ENCODE measurements at places on chromosomes 3 and 15.

GRCh38 chr15:66999046-66999968, 66.1 kb upstream of the SMAD3 start:
- no peak for DNase-seq

DNA sequence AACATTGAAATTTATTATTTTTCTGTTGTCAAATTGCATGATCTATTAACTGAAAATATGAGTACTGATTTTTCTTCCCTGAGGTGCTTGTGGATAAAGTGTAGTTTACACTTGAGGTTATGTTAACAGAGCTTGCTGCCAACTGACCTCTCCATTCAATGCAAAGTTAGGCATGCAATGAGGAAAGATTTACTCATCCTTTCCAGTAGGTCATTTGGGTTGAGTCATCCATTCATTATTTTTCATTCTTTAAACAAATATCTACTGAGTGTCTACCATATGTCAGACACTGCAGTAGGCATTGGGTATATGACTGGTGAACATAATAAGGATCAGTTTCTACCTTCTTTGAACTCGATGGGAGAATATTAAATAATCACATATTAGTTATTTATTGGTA, 604.1 kb downstream of the EDEM1 start:
- DNase-seq = no peak

- no peak for DNase-seq
Measured at GRCh38 chr3:61600195-61600594, 38.8 kb downstream of the PTPRG start.

DNA sequence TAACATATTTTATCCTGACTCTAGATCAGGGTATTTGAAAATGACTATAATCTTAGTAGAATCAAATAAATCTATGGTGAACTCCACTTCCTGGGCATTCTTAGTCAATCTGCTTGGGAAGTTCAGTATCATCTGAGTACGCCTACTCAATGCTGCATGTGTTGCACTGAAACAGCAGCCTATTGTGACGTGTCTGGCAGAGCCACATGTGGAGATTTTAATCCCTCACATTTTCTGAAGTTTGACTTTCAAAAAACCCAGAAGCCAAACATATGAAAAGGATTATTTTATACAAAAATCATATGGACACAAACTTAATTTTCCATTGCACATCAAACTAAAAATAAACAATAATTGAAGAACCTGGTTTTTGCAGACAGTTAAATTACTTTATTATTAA, 798.3 kb downstream of the ROBO1 start:
- no peak for DNase-seq

- DNase-seq = no peak
Measured at GRCh38 chr3:47762233-47762632, 19.5 kb downstream of the SMARCC1 start.

- DNase-seq = no peak
Measured at GRCh38 chr15:67092752-67093503, 27.5 kb downstream of the SMAD3 start.

GRCh38 chr3:182808041-182808770, 14.9 kb downstream of the ATP11B start:
- no peak for DNase-seq

GRCh38 chr3:47712398-47712797, 69.3 kb downstream of the SMARCC1 start:
- no peak for DNase-seq

DNA sequence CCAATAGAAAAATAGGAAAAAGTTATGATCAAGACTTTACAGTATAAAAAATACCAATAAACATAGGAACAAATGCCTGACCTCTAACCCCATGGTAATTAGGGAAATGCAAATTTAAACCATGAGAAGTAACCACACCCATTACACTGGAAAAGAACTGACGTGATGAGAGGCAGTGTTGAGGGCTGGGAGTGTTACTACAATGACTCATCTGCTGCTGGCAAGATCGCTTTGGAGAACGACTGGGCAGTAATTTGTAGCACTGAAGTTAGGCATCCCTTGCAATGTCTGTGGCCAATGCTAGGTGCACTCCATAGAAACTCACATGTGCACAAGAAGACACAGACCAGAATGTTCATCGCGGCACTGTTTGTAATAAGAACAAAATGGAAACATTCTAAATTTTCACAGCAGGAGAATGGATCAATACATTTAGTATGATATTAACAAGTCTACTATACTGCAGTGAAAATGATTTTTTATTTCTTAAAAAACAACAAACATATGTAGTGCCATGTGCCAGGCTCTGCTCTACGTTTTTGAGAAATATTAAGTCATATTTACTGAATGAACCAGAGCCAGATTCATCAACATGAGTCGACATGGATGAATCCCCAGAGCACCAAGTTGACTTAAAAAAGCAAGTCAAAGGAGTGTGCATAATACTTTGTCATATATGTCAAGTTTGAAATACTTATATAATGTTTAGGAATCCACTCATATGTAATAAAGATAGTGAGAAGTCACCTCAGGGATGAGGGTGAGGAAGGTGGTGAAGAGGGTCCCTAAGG, 37.6 kb upstream of the EPHB3 start:
- no peak for DNase-seq

- no peak for DNase-seq
Measured at GRCh38 chr3:182908471-182908870, 71.9 kb downstream of the DCUN1D1 start.

DNA sequence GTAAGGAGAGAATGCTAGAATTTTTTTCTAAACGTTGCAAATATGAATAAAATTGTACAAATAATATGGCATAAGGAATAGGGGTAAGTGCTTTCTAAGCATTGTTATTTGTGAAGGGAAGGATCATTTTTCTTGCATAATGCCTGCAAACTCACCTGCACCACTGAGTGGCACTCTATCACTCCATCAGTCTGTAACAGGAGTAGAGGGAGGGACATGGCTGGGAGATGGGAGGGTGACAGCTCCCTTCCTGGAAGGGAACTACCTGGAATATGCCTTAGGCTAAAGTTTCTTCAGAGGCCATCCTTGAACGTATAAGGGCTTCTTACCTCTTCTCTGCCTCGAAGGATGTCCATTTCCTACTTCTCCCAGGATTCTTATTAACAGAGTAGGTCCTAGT, 3.0 kb downstream of the NAALADL2 start:
- DNase-seq = no peak

DNA sequence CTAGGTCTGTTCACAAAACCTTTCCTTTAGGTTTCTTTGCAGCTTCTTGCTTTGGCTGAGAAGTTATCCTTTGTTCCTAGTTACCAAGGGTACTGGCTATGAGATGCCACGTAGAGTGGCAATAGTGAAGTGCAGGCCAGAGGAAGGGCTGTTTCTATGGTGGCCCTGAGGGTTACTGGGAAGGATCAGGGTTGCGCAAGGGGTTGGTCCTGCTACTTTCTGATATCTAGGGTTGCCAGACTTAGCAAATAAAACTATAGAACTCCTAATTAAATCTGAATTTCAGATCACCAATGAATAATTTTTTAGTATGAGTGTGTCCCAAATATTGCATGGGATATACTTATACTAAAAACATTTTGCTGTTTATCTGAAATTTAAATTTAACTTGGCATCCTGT, 317.6 kb upstream of the CTDSPL start:
- DNase-seq = no peak

- DNase-seq = no peak
Measured at GRCh38 chr3:179967622-179968021, 69.1 kb downstream of the PEX5L start.

GRCh38 chr3:78804251-78805037, 963.4 kb downstream of the ROBO1 start:
- DNase-seq = no peak

- DNase-seq = no peak
Measured at GRCh38 chr15:61047783-61048182, 181.3 kb downstream of the RORA start.

GRCh38 chr3:181541414-181541813, 170.3 kb upstream of the SOX2 start:
- DNase-seq = no peak

DNA sequence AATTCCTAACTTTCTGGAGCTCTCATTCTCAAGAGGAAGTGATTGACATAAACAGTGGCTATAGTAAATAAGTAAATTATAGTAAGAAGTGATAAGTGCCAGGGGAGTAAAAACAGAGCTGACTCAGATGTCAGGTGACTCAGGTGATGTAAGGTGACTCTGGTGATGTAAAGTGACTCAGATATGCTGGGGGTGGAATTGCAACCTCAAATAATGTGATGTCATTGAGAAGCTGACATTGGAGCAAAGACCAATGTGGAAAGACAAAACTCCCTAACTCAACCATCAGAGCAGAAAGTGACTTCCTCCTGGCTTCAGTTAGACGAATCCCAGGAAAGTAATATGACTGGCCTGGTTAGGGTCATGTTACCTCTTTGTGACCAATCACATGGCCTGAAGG, 144.2 kb upstream of the SNTN start:
- no peak for DNase-seq

GRCh38 chr3:186953011-186953487, 22.7 kb downstream of the ST6GAL1 start:
- no peak for DNase-seq

DNA sequence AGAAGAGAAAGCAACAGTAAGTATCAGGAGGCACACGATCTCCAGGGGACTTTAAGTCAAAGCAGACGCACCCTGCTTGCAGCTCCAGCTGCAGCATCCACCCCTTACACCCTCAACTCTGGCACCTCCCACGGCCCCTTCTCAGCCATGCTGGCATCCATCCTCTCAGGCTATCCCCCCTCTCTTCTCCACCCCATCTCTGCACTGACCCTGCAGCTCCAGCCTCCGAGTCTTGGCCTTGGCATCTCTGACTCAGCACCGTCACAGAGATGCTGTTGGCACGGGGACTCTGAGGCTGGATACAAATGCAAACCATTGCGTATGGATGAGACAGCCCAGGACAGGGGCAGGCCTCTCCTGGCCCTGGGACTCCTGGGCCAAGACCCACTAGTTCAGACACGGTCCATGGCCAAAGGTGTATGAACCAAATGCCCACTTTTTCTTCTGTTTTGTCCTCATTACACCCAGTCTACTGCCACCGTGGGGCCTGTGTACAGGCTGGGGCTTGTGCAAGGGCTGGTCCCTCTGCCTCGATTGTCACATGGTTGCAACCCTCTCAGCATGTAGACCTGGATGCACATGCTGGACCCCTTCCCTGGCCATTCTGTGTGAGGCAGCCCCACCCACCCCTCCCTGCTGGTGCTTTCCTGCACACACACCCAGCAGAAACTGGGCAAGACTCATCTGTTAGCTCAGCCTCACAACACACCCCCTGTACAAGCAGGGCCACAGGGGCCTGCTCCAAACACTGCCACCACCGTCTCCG, 18.7 kb upstream of the ZXDC start:
- no peak for DNase-seq

GRCh38 chr3:106577241-106577640, 708.4 kb upstream of the CBLB start:
- no peak for DNase-seq

DNA sequence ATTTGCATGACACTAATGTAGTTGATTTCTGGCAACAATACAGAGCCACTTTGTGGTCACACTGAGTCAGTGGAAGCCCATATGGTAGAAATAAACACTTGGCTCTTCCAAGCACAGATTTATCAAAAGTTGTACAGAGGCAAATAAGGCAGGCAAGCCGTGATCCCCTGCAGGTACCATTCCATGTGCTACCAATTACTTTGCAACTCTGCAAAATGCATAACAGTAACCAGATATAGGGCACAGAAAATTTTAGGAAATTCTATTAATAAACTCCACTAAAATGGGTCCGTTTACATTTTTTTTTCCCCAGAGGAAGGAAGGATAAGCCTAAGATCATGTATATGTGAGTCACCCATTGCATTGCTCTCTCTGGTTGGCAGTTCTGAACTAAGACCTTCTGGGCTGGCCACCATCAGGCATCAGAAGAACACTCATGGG, 103.1 kb upstream of the PTX3 start:
- no peak for DNase-seq

DNA sequence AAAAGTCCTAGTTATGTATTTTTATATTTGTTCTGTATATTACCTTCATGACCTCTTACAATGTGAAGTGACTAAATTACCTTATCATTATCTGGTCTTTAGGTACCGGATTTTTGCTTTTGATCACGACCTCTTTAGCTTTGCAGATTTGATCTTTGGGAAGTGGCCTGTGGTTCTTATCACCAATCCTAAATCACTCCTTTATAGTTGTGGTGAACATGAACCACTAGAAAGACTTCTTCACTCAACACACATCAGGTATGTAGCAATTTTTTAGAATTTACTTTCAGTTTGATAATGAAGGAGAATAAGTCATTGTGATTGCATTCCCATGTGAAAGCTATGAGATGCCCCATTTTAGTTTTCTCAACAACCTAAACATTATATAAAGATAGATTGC, 18.3 kb downstream of the TMEM62 start:
- DNase-seq = no peak

- DNase-seq = no peak
Measured at GRCh38 chr3:156483961-156484787, 70.7 kb downstream of the SSR3 start.

GRCh38 chr3:185503521-185503920, 4.7 kb upstream of the TMEM41A start:
- no peak for DNase-seq

- no peak for DNase-seq
Measured at GRCh38 chr3:151580591-151580990, 119.7 kb upstream of the IGSF10 start.

GRCh38 chr3:10596746-10597448, 91.5 kb upstream of the ATP2B2 start:
- DNase-seq = no peak
